Right atrium auricular region (tissue), 2 donors: ENCODE measurements at places on chromosomes 5 and 9.

- DNase-seq, result no peak
Measured at GRCh38 chr9:107249665-107250285, 33.3 kb upstream of the RAD23B start.

- DNase-seq, result no peak
Measured at GRCh38 chr5:83281658-83282057, 189.9 kb upstream of the VCAN start.

DNA sequence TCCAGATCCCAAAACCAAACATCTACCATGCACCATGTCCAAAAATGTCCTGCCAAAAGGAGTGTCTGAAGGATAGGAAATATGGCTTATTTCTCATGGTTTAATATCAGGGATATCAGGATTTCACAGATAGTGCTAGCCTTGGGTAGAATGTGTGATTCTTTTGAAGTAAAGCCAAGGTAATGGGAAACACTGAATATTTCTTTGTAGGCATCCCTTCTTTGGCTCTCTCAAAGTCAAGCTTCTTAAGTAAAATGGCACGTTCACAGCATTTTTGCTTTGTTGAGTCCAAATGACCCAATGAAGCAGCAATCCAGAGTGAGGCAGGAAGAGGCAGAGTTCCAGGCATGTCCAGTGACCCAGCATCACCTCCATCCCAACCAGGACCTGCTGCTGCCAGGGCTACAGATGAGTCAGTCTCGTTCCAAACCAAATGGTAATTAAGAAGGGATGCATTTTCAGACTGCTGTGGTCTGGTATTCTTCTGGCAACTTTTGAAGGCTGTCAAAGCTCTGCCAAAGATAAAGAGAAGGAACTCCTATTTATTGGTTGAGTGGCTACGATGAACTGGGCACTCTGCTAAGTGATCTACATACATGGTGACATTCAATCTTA is 678.8 kb upstream of the KLF4 start:
- DNase-seq, result no peak

- no peak for DNase-seq
Measured at GRCh38 chr5:116303340-116303739, 218.5 kb downstream of the COMMD10 start.

- DNase-seq, result no peak
Measured at GRCh38 chr5:26553079-26553478, 485.3 kb downstream of the CDH9 start.

- DNase-seq, result no peak
Measured at GRCh38 chr9:11335011-11335410, 722.2 kb upstream of the PTPRD start.

- DNase-seq, result no peak
Measured at GRCh38 chr9:91572044-91572443, 148.4 kb upstream of the NFIL3 start.

GRCh38 chr9:87007711-87008366 is 60.5 kb upstream of the GAS1 start:
- DNase-seq, result no peak

DNA sequence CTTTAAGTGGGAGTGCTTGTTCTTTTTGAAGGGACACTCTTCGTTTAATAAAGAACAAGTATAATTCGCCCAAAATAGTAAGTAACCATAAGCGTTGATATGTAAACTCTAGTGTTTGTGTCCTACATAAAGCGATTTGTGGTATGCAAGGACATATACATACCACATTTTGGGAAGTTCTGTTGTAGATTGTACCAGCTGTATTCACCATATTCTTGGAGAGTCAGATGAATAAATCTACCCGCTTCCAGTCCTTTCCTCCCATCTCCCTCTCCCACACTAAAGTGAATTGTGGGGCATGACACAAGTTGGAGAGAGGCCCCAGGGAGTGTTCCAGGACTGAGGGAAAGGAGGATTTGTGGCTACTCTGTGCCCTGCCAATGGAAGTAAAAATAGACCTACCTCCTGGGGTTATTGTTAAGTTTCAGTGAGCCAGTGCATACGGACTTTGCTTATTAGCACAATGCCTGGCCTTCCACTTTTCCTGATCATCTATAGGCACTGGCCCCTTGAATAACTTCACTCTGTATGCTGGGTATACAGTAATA is 40.6 kb downstream of the ARHGAP26 start:
- DNase-seq, result no peak

GRCh38 chr9:131608493-131609037 is 63.2 kb downstream of the PRRT1B start:
- peak; percentile 81 for DNase-seq

- DNase-seq, result no peak
Measured at GRCh38 chr5:29547236-29547865, 1646.1 kb upstream of the CDH6 start.

DNA sequence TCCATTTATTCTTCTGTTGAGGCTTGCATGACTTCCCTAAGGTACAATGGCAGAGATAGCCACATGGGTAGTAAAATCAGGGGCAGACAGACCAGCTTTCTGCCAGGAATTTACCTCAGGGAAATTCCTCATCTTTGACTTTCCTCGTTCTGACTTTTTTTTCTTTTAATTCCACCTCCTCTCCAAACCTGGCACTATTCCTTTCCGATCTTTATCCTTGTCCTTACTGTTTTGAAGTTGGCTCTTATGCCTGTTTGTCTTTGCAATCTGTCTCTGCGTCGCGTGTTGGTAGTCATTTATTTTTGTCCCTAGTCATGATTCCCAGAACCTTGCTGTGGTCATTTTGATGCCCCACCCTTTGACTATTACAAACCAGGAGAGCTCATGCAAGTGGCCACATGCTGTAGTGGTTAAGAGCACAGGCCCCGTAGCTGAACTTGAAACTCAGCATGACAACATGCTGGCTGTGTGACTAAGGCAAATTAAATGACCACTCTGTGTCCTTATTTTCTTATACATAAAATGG is 19.0 kb downstream of the TMC1 start:
- no peak for DNase-seq

GRCh38 chr5:157562111-157562581 is 13.4 kb downstream of the ADAM19 start:
- DNase-seq, result no peak
